ENCODE measurements at places on chromosomes 12 and 14.

DNA sequence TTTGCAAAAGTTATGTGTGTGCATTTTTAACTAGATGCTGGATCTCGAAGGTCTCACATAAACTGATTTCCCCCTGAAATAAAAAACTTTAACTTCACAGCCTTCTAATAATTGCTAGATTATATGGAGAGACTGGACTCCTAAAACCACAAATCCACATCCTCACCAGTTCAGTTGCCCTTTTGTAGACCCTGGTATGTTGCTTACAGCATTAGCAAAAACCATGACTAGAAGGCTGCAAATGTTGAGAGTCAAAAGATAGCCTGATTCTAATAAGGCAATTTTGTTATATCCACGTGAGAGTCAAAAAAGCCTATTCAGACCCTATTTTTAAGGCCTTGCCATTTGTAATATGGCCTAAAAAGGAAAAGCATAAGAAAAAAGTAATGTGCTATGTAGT is 37.4 kb downstream of the RASSF8 start:
- DNase-seq, result no peak

- DNase-seq, result no peak
Measured at GRCh38 chr12:114293571-114294302, 112.2 kb downstream of the TBX5 start.

DNA sequence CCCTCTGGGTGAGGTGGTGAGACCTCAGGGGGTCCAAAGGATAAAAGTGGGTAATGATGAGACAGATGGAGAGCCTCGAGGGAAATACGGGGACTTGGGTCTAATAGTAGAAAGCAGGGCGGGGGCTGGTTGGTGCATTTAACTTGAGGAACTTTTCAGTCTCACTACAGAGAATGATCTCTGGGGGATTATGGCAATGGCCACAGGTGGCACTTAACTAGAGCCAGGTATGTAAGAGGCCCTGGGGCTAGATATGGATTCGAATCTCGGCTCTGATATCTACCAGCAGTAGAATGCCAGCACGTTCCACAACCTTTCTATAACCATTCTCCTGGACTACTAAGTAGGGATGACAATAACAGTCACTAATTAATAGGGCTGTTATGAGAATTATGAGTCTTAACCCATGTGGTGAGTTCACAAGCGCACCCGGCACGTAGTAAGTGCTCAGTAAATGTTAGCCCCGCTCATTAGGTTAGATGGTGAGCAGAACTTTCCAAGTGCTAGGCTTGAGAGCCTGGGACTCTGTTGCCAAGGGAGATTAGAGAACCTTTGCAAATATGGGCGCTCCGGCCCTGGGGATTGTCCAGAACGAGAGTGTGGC is 888 bp upstream of the PLXNC1 start:
- no peak for DNase-seq

- DNase-seq, result no peak
Measured at GRCh38 chr14:103539056-103539825, 10.2 kb downstream of the TRMT61A start.

DNA sequence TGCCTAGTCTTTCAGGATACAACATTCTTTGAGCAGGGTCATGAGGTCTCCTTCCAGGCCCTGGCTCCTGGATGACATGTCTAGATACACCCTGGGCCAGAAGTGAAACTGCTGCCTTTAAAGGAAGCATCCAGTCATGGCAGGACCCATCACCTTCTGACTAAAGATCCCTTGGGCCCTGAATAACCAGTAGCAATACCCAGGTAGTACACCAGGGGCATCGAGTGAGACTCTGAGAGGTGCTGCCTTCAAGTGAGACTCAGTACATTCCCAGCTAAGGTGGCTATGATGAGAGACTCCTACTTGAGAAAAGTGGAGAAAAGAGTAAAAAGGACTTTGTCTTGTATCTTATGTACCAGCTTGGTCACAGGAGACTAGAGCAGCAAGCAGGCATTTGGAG is 23.5 kb downstream of the OR6C68 start:
- no peak for DNase-seq

DNA sequence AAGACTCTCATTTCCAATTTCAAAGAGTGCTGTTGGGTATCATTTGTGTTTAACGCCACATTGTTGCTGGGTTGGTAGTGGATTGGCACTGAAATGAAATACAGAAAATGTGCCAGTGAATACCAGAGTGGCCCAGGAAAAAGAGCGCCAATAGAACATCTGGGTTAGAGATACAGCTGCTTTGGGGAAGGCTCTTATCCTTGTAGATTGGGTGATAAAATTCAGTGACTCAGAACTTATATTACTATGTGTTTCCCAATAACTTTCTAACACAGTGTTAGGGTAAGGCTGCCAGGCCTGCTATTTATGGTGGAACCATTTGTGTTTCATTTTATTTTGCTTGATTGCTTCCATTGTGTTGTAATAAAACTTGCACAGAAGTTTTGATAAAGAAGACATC is 168.2 kb upstream of the SSTR1 start:
- no peak for DNase-seq

DNA sequence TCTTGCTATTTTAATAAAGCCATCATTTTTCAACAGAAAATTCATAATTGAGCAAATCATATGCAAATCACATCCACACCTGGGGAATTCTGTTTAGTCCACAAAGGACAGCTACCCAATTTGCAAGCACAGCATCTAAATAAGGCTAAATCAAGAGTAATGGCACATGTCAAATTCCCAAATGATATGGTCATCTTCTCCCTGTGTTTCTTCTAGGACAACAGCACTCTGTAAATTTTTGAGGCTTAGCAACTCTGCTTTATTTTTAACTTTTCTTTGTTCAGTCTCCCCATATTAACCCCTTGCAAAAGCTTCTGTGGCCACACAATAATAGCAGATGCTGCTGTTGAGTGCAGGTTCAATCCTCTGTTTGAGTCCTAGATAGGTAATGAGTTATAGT is 155.6 kb upstream of the DAAM1 start:
- DNase-seq, result no peak

- DNase-seq, result no peak
Measured at GRCh38 chr12:19012965-19013364, 116.6 kb upstream of the PLEKHA5 start.

GRCh38 chr12:107221913-107222312 is 128.6 kb upstream of the CRY1 start:
- no peak for DNase-seq

- DNase-seq, result peak; percentile 67
Measured at GRCh38 chr14:20662968-20663732, 21.2 kb upstream of the RNASE4 start.

- no peak for DNase-seq
Measured at GRCh38 chr12:66072135-66072534, 58.4 kb downstream of the LLPH start.

DNA sequence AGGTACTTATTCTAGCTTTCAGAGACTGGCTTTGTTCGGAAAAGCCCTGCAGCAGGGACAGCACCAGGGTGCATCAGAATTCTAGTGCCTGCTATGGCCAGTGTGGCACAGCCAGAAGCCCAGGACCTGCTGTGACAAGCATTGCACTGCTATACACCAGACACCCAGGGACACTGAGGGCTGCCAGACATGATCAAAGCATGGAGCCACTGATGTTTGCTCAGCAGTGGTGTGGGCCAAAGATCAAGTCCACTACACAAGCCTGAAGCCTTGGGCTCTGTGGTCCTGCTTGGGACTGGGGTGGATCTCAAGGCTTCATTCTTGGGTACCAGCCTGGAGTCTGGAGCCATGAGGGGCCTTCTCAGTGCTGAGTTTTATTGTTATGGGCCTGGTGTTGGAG is 36.1 kb upstream of the CDKN3 start:
- no peak for DNase-seq

- no peak for DNase-seq
Measured at GRCh38 chr14:98348505-98348904, 923.5 kb downstream of the BCL11B start.

DNA sequence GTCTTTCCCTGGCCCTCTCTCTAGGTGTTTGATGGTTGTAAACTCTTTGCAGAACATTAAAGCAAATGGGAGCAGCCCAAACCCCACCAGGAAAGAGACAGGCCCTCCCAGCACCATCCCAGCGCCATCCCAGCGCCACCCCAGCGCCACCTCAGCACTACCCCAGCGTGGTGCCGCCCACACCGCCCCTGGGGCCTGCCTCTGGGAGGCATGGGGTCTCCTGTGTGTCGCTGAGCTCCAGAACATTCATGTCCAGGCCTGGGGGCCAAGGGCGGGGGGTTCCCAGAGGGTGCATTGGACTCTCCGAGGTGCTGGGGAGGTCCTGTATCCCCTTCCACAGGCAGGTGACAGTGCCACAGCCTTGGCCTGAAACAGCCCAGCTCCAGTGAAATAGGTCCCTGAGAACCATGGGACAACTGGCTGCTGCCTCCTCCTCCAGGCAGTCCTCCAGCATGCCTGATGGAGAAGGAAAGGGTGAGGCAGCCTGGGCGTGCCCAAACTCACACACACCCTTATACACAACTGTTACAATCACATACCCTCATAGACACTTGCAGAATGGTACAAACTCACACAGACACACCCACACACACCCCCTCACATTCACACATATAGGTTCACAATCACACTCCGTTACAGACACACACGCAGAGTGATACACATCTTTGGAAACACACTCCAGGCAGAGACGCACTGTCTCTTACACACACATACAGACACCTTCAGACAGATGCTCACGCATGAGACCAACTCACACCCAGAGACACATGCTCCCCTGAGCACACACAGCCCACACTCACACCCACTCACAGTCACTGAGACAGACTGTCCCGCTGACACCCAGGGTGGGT is 44.4 kb upstream of the NCOR2 start:
- DNase-seq, result no peak

DNA sequence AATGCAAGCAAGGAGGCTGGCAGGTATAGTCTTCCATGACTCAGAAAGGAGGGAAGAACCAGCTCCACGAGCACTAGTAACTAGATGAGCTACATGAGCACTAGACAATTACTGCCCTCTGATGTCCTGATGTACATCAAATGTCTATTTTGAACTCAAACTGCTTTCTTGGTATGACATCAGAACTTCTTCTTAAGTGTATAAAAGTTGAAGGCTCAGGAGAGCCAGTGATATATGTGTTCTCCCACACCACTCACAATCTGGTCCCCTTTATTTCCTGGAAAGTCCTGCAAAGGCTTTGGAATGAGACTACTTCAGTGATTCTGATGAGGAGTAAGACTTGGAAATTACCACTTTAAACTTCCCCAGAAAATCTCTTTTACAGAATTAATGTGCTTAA is 18.5 kb upstream of the DHRS7 start:
- DNase-seq, result no peak

- DNase-seq, result no peak
Measured at GRCh38 chr14:91149462-91149861, 35.6 kb downstream of the DGLUCY start.

GRCh38 chr14:97273540-97273939 is 476.4 kb downstream of the VRK1 start:
- DNase-seq, result no peak

DNA sequence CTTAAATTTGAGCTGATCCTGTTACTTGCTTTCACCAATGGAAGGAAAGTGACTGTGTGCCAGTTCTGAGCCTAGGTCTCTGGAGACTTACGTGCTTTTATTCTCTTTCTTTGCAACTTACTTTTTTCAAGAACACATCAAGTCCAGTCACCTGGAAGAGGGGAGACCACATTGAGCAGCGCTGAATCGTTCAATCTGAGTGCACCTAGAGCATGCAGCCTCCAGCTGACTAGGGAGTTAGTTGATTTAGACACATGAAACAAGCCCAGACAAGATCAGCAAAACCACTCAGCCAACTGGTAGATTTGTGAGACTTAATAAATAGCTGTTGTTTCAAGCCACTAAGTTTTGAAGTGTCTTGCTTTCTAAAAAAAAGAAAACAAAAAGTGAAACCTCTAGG is 1014.8 kb upstream of the FBXO33 start:
- DNase-seq, result no peak

DNA sequence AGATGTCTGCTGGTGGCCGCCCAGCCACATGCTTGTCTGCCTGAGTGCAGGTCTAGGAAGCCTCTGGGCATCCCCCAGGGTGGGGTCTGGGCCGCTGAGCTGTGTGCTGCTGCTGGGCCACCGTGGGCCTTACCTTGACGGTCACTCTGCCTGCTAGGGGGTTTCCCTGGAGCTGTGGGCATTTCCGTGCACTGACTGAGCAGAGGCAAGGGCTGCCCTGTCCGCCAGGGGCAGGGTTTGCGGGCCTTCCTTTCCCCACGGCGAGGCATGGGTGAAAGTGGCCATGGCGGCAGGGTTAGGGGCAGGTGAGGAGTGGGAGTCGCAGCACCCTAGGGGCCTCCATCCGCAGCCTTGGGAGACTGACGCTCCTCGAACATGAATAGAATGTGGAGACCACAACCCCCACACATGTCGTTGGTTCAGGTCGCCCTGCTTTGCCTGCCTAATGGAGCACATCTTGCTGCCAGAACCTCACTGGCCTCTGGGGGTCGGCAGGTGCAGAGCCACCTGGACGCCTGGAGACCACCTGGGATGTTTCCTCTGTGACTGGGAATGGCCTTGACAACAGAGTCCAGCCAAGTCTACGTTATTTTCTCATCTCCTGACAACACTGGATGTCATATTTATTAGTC is 2.5 kb downstream of the ZBTB42 start:
- no peak for DNase-seq

GRCh38 chr14:91956616-91957015 is 9.1 kb upstream of the FBLN5 start:
- DNase-seq, result no peak

DNA sequence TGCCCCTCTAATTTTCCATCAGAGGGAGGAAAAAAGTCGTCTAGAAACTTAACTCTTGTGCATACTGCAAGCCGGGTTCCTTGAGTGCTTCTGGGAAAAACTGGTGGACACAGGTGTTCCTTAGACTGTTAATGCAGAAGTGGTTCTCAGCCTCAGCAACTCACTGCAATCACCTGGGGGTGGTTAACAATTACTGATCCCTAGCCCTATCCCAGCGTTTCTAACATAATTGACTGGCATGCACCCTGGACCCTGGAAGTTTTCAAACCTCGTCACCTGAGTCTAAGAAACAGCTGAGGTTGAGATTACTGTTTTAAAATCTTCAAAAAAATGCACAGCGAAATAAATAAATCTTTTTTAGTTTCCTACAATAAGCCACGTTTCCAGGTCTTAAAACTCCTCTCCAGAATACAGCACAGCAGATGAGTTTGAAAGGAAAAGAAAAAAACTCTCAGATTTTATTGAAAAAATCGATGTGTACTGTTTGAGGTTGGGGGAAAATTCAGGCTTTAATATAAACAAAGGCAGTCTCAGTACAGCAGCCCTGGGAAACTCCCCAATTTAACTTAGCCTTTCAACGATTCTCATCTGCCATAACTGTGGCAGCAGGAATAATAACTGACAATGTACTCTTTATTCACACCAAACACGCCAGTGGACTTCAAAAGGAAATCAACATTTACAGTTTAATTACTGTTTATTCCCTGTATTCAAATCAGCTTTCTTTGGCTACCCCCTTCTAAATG is 45.4 kb downstream of the PHLDA1 start:
- no peak for DNase-seq

GRCh38 chr12:122869207-122869973 is 26.5 kb downstream of the VPS37B start:
- DNase-seq, result no peak
